ENCODE measurements at places on chromosomes 11 and 22.

- no peak for DNase-seq
These were observed 19.1 kb downstream of the RPL3 start for GRCh38 chr22:39300186-39300830.

GRCh38 chr11:83312430-83312829 is 26.3 kb upstream of the CCDC90B start:
- no peak for DNase-seq

- DNase-seq, result no peak
These were observed 1.4 kb upstream of the ABCC8 start for GRCh38 chr11:17478070-17478469.

DNA sequence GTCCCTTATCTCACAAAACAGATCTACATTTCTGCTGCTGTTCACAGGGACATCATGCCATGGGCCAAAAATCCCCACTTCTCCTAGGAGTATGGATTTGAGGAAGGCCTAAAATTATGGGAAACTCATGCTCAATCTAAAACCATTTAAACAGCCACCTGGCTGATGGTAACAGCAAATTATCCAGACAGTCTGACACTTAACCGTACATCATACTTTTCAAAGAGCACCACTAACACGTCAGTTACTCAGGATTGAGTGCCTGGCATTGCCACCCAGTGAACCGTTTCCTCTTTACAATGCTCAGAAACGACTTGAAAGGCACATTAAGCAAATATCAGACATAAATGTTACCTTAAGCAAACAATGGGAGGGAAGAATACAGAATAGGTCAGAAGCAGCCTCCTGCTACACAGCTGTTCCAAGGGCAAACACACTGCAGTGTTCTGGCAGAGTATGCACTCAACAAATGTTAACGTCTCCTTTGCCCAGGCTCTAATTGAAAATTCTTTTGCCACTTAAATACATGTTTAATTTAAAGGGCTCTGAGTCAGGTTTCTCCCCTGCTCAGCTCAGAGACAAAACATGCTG is 18.8 kb upstream of the SLC36A4 start:
- no peak for DNase-seq

- no peak for DNase-seq
These were observed 140.0 kb downstream of the LRRC4C start for GRCh38 chr11:41319434-41319833.

GRCh38 chr11:118060869-118061268 is 16.0 kb upstream of the TMPRSS4 start:
- no peak for DNase-seq

- DNase-seq, result peak; percentile 56
These were observed 16.0 kb downstream of the FZD4 start for GRCh38 chr11:86938900-86939880.
